MCF 10A (cell line): ENCODE measurements at places on chromosomes 3 and 15.

DNA sequence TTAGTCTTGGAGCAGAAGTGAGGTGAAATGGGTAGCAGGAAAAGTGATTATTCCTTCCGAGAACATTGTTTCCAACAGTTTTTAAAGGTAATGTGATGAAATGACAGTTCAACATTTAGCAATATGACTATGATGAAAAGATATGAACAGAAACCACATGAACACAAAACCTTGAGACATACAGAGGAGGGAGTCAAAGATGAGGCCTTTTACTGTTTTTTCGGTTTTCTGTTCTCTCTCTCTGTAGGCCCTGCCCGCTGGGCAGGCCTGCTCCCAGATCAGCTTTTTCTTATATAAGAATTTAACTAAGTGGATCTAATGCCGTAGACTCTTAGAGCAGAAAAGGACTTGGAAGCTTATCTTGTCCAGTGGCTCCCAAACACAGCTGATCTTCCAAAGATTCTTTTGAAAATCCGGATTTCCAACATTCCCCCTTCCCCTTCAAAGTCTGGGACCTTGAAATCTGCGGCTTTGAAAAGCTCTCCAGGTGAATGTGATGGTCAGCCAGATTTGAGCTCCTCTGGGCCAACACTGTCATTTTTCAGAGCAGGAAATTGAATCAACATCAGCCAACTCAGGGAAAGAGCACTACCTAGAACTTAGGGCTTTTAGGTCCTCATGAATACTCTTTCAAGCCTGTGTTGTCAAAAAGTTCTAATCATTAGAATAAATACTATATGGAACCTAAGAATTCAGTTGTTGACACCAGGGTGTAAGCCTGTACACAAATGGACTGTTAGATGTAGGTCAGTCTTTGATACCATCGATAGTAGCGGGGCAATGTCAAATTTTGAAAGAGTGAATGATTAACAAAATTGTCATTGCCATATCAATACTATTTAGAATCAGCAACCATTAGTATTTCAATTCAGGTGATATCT, 372.7 kb downstream of the SHQ1 start:
- no peak overlapping the region for H3K4me3 ChIP-seq
- H3K4me1 ChIP-seq, result no peaks in the 10 kb centered on the region
- H3K27ac ChIP-seq, result no peak overlapping the region
- no peaks in the 10 kb centered on the region for H3K36me3 ChIP-seq

- H3K4me1 ChIP-seq, result peaks cover 21% of the 10 kb centered on the region
- H3K27ac ChIP-seq, result peak overlapping the region; percentile 90
- DNase-seq, result peak; percentile 61
Observed at GRCh38 chr15:38253351-38253781, 730 bp downstream of the SPRED1 start.

DNA sequence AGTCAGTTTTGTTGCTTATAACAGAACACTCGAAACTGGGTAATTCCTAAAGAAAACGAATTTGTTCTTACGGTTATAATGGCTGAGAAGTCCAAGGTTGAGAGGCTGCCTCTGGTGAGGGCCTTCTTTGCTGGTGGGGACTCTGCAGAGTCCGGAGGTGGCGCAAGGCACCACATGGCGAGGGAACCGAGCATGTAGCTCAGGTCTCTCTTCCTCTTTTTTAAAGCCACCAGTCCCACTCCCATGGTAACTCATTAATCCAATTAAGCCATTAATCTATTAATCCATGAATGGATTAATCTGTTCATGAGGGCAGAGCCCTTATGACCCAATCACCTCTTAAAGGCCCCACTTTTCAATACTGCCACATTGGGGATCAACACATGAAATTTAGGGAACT, 50.0 kb downstream of the ROPN1B start:
- H3K27ac ChIP-seq, result no peak overlapping the region
- no peak overlapping the region for H3K4me3 ChIP-seq
- H3K4me1 ChIP-seq, result peaks cover 6% of the 10 kb centered on the region
- H3K27me3 ChIP-seq, result no peaks in the 10 kb centered on the region

DNA sequence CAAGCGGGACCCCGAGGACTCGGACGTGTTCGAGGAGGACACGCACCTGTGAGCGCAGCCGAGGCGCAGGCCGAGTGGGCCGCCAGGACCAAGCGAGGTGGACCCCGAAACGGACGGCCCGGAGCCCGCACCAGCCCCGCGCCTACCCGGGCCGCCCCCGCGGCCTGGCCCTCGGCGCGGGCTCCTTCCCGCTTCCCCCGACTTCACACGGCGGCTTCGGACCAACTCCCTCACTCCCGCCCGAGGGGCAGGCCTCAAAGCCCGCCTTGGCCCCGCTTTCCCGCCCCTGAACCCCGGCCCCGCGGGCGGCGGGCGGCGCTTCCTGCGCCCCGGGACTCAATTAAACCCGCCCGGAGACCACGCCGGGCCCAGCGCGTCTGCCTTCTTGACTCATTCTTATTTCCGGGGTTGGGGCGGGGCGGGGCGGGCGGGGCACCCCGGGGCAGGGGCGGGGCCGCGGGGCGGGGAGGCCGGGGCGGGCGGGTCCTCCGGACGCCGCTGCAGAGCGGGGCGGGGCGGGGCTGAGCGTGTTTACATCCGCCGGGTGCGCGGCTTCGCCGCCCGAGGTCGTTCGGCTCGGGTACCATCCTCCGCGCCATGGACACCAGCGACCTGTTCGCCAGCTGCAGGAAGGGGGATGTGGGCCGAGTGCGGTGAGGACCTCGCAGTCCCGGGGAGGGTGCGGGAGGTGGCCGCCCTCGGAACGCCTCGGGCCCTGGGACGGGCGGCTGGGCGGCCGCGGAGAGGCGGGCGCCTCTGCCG, at the start of gene ABTB1:
Gene ABTB1, plus strand, starts transcription at position 524 of the 762 bp plus-strand sequence. Its CDS starts 74 bp downstream, at position 598.
- peak within 1 kb of the TSS; percentile 93 for H3K27ac ChIP-seq
- no peaks in the 10 kb centered on the region for H3K27me3 ChIP-seq
- H3K36me3 ChIP-seq, result no peaks in the 10 kb centered on the region
- peaks cover 19% of the 10 kb centered on the region for H3K4me1 ChIP-seq
- DNase-seq, result peak; percentile 75
- peak within 1 kb of the TSS; percentile 79 for H3K4me3 ChIP-seq
